Central memory CD4-positive, alpha-beta T cell (primary cell): ENCODE measurements at places on chromosomes 1 and 21.

DNA sequence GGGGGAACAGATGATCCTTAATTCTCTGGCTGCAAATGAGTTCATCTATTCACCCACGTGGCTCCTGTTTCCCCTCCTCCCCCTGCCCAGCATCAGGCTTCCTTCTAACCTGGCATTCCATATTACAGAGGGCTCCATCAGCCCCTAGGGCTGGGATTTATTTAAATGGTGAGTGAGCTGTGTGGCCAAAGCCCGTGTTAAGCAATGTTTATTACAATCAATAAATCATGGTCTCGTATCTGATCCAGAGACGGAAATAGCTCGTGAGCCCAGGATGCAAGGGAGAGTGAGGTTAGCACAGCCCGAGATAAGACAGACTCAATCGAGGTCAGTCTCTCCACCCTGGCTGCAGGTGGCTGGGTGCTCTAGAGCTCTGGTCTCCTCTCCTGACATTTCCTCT is 43.1 kb upstream of the IGSF21 start:
- no peak for DNase-seq

- no peak for DNase-seq
These were observed 10.3 kb downstream of the SLC37A1 start for GRCh38 chr21:42523941-42524340.

DNA sequence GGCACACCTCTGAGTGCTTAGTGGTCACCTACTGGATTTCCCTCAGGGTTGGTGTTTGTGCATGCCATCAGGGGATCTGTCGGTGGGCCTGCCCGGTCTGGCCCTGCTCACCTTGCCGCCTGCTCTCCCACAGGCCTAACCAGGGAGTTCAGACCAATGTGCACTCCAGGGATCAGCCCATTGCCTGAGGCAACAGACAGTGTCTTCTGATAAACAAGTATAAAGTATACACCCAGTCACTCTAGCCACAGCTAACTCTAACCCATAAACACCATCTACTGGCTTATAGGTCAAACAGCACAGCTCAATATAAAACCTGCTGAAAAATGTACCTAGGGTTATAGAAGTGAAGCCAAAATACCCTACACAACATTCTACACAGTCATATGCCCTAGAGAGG is 1300.0 kb downstream of the PLA2G4A start:
- DNase-seq: no peak

- no peak for DNase-seq
These were observed 144.6 kb downstream of the NFIA start for GRCh38 chr1:61226791-61227567.

DNA sequence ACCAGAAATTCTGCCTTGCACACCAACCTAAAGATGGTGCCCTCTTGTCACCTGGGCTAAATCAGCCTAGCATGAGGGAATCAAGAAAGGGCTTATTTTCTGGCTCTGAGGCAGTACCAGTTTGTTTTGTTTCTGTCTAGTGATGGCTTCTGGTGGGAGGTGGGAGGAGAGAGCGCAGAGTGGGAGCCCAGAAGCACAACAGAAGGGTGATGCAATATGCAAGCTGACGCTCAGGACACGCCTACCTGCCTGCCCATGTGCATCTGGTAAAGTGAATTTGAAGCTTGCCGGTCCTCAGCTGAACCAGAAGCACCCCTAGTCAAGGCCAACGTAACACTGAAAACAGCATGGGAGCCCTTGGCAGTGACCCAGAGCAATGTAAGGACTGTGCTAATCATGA is 138.4 kb upstream of the TIAM1 start:
- no peak for DNase-seq

DNA sequence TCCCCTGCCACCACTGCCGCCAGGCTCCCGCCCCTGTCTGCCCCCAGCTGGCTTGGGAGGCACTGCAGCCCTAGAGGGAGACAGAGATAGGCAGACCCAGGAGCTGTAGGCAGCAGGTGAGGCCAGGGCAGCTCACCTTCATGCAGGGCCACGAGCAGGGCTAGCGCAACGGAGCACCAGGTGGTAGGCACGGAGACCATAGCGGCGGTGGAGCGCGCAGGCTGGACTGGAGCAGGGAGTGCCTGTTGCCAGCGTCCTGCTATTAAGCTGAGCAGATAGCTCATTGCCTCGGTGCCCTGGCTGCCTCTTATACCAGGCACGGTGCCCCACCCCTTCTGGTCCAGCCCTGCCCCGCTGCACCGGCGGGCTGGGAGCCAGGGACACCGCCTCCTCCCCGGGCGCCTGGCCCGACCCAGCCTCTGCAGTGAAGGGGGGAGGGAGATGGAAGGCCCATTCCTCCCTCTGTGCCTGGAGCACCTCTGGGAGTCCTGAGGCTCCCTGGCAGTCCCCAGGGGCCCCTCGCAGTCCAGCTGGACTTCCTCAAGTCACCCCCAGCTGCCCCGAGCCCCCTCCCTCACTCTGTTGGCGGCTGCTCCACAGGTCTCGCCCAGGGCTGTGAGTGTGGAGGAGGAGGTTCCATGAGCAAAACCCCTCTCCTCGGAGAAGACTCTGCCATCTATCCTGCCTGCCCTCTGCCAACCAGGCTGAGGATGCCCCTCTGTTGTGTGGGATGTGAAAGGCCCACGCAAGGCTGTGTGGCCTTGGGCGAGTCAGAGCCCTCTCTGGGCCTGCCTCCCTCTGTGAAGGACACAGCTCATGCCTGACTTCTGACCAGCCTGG is at the start of gene EDN2:
TSS of gene EDN2 (minus strand) at position 282 of the 840 bp plus-strand sequence. CDS start at position 200, 82 bp downstream.
- no peak for DNase-seq

DNA sequence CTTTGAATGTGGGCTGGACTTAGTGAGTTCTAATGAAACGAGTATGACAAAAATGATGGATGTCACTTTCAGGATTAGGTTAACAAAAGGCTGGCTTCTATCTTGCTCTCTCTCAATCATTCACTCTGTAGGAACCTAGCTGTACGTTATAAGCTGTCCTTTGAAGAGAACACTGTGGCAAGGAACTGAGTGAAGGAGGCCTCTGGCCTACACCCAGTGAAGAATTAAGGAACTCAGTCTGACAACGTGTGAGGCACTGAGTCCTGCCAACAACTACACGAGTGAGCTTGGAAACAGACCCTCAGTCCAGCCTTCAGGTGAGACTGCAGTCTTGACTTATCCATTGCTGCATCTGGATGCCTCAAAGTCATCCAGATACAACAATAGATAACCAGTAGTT is 3.3 kb upstream of the DNTTIP2 start:
- DNase-seq: no peak

DNA sequence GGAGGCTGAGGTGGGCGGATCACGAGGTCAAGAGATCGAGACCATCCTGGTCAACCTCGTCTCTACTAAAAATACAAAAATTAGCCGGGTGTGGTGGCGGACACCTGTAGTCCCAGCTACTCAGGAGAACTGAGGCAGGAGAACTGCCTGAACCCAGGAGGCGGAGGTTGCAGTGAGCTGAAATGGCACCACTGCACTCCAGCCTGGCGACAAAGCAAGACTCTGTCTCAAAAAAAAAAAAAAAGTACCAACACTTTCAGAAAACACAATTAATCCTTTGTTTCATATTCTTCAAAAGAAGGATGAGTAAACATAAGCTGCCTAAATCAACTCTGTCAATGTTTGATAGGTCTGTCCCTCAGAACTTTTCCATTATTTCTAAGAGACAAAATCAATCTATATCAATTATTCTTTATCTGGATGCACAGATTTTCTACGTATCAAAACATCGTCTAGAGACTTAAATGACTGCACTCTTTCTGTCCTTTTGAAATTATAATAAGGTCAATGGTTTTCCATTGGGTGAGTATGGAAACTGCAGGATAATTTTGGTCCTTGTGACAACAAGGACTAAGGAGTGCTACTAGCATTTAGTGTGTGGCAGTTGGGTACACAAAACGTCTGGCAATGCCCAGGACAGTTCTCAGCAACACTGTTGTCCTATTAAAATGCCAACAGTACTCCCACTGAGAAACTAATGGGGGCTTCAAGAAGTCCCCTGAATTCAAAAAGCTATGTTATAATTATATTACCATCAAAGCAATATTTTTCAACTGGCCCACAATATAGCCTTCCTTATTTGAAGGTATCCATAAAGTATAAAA is 40.7 kb downstream of the LPGAT1 start:
- no peak for DNase-seq

GRCh38 chr1:60103186-60103585 is 29.6 kb upstream of the C1orf87 start:
- no peak for DNase-seq

DNA sequence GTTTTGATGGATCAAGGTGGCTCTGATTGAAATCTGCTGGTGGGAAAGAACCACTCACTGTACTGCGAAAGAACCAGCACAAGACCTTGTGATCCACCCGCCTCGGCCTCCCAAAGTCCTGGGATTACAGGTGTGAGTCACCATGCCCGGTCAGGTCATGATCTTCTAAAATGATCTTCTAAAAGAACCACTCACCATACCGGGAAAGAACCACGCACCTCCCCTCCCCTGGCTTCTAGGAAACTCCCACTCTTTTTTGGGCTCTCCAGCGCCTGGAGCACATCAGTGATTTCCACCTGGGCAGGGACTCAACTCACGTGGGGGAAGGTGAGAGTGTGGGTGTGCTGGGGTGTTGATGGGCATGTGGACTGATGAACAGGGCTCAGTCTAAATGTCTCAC is 7.9 kb upstream of the RAB7B start:
- DNase-seq: no peak

DNA sequence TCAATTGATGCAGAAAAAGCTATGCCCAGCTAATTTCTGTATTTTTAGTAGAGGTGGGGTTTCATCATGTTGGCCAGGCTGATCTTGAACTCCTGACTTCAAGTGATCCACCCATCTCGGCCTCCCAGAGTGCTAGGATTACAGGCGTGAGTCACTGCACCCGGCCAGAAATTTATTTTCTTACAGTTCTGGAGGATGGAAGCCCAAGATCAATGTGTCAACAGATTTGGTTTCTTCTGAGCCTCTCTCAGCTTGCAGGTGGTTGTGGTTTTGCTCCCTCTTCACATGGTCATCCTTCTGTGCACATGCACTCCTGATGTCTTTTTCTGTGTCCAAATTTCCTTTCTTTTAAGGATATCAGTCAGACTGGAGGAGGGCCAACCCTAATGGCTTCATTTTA is 35.6 kb downstream of the SHCBP1L start:
- no peak for DNase-seq

DNA sequence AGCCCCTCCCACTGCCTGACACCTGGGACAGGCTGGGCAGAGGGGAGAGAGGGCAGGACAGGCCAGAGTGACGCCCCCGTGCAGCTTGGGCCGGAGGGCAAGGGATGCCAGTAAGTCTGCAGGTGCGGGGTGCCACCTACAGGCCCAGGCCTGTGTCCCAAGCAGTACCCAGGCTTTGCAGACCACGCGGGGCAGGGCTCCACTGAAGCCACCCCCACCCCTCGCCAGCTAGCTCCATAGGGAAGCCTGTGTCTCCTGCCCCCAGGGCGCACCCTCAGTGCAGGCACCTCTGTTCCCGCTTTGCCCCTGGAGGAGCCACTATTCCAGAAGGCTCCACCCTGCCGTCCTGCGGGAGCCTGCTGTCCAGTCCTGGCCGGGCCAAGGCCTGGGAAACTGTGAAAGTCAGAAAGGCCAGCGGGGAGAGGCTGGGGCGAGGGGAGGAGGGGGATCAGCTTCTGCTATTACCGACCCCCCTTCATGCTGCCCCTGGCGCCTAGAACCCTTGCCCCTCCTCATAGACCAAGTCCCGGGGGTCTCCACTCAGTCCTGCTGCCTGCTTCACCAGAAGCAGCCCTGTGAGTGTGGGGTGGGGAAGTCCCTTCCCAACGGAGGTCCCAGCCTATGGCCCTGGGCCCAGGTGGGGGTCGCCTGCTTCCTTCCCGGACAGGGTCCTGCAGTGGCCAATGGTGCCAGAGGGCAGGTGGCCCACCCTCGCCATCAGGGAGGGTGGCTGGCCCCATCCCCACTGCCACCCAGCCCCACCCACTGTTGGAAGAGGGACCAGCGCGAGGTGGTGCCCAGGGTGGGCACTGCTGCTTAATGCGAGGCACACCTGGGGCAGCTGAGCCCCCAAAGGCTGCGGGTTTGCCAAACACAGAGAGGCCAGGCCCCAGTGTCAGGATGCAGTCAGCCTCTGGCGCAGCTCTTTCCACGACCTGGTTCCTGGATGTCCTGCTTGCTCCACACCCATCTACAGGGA is 54.4 kb downstream of the KCNAB2 start:
- DNase-seq: no peak

DNA sequence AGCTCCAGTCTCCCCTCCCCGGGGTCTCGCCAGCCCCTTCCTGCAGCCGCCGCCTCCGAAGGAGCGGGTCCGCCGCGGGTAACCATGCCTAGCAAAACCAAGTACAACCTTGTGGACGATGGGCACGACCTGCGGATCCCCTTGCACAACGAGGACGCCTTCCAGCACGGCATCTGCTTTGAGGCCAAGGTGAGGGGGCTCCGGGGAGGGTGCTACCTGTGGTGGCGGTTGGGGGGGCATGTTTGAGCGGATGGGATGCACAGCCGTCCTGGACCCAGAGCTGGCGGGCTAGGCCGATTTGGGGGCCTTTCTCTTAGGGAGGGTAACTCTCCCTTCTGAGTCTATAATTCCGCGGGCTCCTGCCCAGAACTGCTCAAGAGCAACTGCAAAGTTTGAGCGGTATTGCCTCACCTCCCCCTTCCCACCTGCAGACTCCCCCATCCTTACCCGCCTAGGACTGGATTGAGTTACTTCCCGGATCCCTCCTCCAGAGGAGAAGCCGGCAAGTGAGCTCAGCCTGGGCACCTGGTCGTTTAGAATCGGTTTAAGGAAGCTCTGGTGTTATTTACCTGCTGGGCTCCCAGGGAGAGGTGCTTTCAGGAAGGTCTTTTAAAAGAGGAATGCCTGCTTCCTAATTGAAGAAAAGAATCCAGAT is 730 bp downstream of the NOS1AP start:
- no peak for DNase-seq

- no peak for DNase-seq
These were observed 29.5 kb downstream of the TFF3 start for GRCh38 chr21:42285569-42286245.

GRCh38 chr1:15738416-15739113 is 2.5 kb downstream of the SLC25A34 start:
- DNase-seq: no peak

GRCh38 chr1:59484096-59484495 is 187.2 kb downstream of the FGGY start:
- no peak for DNase-seq

- no peak for DNase-seq
These were observed 6.8 kb upstream of the PUM1 start for GRCh38 chr1:31072304-31072746.

GRCh38 chr1:234602334-234603220 is 7.4 kb downstream of the IRF2BP2 start:
- DNase-seq: no peak
